ENCODE measurements at places on chromosomes 1 and 21.

DNA sequence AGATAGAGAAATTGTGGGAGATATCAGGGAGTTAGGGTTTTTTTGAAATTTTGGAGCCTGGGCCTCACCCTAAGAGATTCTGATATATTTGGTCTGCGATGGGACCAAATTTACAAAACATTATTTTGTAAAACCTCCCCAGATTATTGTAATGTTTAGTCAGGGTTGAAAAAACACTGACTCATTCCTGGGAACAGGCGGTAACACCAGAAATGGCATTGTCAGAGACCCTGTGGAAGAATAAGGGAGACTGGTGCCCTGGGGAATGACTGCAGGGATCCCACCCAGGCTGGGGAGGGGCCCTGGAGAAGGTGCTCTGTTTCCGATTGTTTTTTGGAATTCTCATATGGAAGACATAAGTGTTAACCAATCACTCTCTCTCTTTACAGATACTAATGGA is 13.1 kb upstream of the STRIP1 start:
- DNase-seq, result no peak

- DNase-seq, result peak; percentile 45
These were observed 9.5 kb downstream of the JAK1 start for GRCh38 chr1:64956733-64957441.

DNA sequence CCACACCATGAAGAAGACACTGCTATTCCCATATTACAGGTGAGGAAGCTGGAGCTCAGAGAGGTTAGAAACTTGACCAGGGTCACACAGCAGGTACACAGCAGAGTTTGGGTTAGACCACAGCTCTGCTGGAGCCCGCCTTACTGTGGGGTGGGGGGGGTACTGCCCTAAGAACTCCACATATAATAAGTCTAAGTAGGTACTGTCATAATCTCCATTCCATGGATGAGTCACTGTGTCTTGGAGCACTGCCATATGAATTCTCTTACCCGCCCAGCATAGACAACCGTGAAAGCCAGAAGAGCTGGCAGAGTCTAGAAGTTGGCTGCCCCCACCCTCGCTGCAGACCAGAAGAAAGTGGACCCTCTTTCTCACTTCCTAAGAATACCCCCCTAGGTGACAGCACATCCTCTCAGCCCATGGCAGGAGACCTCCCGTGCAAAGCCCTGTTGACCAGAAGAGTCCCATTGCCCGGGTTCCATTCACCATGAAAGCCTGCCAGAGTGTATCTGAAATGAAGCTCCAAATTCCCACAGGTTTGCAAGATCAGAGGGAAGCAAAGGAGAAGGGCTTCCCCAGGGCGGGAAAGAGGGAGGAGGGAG is 5.2 kb upstream of the PLA2G2D start:
- peak; percentile 81 for DNase-seq

GRCh38 chr21:39314143-39315027 is 953 bp upstream of the BRWD1 start:
- DNase-seq, result peak; percentile 57

DNA sequence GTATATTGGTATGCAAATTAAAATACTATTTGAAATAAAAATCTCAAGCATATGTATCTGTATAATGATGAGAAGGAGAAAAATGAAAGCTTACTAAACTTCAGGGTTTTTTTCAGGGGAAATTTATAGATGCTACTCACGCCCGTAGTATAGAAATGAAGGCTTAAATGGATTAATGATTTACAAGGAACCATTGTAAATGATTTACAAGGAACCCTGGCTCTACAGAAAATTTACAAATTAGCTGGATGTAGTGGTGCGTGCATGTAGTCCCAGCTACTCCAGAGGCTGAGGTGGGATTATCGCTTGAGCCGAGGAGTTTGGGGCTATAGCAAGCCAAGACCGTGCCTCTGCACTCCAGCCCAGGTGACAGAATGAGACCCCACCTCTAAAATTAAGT is 150.5 kb downstream of the PCBP3 start:
- DNase-seq, result no peak

DNA sequence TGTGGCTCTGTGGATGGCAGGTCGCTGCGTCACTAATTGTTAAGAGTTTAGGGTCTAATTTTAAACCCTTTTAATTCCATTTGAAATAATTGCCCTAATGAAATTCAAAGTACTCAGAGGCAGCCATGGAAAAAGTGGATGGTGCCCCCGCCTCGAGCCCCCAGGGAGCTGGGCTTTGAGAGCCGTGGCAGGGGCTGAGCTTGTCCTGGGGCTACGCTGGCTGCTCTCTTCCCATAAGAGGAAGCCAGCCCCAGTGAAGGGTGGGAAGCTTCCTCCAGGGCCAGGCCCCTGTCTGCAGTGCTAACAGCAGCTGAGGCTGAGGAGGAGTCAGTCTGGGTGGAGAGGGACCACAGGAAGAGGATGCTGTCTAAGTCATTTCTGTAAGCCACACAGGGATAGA is 315.0 kb upstream of the POU3F1 start:
- DNase-seq, result no peak

- DNase-seq, result no peak
These were observed 23.9 kb downstream of the IFNAR1 start for GRCh38 chr21:33348706-33349105.

GRCh38 chr1:156160000-156160742 is 6.8 kb downstream of the SEMA4A start:
- no peak for DNase-seq

DNA sequence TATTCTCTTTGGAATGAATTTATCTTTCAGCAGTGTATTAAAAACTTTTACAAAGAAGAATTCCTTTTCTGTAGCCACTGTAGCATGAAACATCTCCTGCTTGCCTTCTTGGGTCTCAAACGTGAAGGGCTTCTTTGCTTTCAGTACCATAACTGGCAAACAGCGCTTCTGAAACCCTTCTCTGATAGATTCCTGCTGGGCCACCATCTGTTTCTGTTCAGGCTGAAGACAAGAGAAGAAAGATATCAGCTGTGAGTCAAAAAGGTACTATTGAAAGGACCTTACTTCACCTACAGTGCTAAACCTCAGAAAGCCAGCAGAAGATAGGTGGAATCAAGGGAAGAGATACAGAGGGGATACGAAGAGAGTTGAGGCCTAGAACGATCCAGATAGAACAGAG is 10.5 kb downstream of the AIM2 start:
- no peak for DNase-seq

DNA sequence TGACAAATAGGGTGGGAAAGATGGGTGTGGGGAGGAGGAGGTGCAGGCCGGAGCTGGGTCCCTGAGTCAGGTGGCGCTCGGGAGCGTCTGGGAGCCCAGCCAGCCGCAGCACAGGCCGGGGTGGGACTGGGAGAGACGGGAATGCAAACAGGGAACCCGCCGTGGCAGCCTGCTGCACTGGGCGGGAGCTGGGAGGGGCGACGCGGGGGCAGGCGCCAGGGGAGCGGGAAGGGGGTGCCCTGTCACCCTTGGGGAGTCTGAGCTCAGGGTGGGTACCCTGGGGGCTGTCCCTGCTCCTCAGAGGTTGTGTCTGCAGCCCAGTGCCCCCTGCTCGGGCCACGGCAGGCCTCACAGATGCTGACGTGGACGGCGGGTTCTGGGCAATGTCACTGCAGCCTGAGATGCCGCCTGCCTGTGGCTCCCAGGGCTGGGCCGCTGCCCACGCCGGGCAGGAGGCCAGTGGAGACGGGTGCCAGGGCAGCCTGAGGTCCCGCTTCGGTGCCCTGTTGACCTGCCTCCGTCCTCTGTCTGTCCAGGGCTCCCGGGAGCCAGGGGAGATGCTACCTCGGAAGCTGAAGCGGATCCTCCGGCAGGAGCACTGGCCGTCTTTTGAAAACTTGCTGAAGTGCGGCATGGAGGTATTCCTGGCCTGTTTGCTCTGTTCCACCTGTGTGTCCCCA is 16.6 kb upstream of the LRRC3 start:
- DNase-seq, result no peak

DNA sequence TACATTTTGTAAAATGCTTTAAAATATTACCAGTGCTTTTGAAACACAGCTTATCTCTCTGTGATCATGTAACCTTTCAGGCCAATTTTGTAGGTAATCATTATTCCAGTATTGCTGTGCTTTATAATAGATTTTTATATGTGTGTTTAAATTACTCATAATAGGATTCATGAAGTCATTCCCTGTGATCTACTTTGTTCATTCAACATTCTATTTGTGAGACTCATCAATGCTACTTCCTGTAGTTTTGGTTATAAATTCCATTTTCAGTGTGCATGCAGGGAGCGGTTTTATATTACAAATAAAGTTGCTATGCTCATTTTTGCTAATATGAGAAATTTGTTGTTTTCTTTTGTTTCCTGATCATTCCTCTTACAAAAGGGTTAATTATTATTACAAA is 4.1 kb upstream of the OR2M5 start:
- DNase-seq, result no peak

GRCh38 chr1:201968202-201968925 is 13.1 kb downstream of the TIMM17A start:
- peak; percentile 71 for DNase-seq

All from erythroblast (primary cell).